Activated naive CD8-positive, alpha-beta T cell treated with anti-CD3 and anti-CD28 coated beads, Interleukin-2, amount 50 U/mL, for 16 hours (primary cell): ENCODE measurements at places on chromosomes 11 and 22.

DNA sequence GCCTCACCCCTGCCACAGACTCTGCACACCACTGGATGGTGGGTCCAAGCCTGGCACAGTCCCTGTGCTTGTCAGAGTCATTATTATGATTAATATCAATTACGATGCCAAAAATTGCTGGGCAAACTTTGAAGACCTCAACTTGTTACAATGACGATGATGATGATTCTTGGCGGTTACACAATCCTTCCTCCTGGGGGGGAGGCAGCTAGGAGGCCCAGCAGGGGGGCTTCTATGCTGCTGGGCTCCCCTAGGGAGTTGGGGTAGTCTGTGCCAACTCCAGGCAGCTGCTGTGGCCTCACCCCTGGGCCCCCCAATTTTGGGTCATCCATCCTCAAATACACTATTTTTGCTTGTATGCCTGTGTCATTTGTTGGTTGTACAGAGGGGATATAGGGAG, 12.0 kb downstream of the SLC35E4 start:
- no peak for DNase-seq

GRCh38 chr22:24402460-24403192, 24.8 kb upstream of the ADORA2A start:
- DNase-seq, result no peak

DNA sequence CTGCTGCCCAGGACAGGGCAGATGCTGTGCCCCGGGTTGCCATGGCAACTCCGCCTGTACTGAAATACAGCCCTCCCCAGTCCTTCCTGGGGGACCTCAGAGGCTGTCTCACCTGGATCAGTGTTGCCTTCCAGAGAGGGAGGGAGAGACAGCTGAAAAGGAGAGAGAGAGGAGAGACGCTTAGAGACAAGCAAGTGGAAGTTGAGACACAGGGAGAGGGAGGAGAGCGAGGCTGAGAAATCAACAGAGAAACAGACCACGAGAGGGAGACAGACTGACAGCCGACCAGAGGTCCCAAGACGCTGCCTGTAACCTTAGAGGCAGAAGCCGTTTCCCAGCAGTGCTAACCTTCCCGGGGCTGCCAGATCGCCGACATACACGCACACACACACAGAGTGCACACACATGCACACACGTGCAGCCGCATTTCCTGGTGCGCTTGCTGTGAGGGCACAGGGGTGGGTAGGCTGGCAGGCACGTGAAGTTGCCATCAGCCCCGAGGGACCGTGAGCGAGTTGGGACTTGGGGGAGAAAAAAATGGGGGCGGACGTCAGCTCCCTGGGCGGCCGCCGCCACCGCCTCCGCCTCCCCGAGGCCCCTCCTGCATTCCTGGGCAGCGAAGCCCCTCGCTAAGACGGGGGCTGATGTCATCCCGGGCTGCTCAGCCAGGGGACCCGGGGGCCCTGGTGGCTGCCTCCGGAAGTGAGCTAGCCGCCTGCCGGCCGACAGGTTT, 88.6 kb upstream of the CRYBB3 start:
- peak; percentile 14 for DNase-seq

- no peak for DNase-seq
Measured at GRCh38 chr11:43503417-43503816, 144.7 kb downstream of the TTC17 start.

DNA sequence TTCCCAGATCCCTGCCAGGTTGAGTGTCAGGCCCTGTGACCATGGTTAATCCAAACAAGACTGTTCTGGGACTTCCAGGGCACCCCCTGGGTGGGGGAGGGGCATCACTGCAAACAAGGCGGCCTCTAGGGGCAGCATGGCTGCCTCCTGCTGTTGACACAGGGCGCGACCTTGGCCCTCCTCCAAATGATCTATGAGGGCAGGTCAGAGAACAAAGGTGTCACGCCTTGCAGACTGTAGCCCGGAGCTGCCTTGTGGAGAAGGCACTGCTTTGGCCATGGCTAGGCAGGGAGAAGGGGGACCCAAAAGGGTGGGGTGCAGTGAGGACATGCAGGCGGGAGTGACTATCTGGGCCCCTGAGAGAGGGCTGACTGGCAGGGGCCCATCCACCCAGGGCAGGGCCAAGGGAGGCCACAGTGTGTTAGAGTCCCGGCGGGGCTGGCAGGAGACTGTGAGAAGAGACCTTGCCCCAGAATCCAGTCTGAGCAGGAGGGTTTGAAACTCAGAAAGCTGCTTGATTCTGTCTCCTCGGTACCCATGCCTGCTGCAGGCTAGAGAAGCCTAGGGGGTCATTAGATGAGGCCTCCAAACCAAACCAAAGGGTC, 35.6 kb downstream of the KCNC1 start:
- DNase-seq, result no peak

- DNase-seq, result no peak
Measured at GRCh38 chr11:117888139-117888566, 11.7 kb upstream of the FXYD6 start.

- no peak for DNase-seq
Measured at GRCh38 chr11:110187731-110188130, 94.5 kb downstream of the ZC3H12C start.

- DNase-seq, result no peak
Measured at GRCh38 chr11:116169776-116170175, 603.0 kb downstream of the BUD13 start.

- DNase-seq, result no peak
Measured at GRCh38 chr11:532527-532985, 2.8 kb downstream of the HRAS start.

DNA sequence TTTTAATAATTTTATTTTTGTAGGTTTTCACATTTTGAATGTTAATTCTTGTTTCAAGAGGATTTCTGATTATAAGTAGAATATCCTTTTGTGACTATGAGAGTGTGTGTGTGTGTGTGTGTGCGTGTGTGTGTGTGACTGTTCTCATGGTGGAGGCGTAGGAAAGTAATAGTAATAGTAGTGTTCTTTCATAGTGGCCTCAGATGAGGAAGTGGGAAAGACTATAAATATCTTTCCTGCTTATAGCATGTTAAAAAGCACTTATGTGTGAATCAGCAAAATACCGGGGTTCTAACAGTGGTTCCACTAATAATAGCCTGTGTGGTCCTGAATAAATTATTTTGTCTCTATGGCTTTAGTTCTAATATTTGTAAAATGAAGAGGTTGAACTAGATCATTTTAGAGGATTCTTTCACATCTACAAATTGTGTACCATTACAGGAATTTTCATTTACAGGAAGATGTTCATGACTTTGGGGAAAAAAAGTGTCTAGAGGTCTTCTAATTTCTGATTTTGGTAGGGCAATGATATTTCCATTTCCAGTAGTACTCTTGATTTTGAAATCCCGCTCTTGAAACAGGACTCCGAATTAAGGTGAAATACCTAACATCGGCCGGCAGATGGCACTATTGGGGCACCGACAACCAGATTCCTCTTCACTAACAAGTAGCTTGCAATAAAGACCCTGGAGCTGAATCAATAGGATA, 29.9 kb upstream of the OR10G7 start:
- DNase-seq, result peak; percentile 40

- DNase-seq, result no peak
Measured at GRCh38 chr11:71171576-71171975, 80.8 kb downstream of the SHANK2 start.

GRCh38 chr22:37343348-37343747, 61.0 kb downstream of the CYTH4 start:
- no peak for DNase-seq

DNA sequence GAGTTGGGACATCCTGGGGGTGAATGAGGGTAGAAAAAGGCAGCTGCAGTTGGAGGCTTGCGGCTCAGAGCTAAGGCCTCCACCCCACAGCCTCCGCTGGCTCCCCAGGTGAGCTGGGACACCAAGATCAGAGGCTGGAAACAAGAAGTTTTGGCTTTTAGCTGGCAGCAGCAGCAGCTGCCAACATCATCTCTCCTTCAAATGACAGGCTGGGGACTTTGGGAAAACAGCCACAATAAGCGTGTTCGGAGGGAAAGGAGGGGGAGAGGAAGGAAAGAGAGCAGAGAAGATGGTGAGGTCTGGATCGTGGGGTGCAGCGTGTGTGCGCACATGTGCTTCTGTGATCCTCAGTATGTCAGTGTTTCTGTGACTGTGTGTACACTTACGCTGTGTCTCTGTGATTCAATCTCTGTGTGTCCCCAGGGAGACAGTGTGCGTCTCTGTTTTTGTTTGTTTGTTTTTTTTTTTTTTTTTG, 62.0 kb upstream of the RASD2 start:
- no peak for DNase-seq

- DNase-seq, result no peak
Measured at GRCh38 chr11:113519989-113520613, 44.9 kb upstream of the DRD2 start.

DNA sequence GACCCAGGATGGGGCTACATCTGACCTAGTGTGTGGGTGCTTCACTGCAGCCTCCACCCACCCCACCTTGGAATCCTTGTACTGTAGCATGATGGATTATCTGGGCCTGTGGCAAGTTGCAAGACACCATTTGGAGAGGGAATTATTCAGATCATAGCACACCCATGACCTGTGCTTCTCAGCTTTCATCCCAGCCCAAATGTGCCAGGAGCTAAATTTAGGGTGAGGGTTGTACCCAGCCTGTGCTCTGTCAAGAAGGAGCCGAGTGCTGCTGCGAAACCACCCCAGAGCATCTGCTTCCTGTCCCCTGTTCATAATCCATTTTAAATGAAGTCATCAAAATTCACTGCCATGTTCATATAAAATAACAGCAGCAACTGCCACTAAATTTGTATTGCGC, 394.5 kb downstream of the SHANK2 start:
- DNase-seq, result no peak

GRCh38 chr11:13012056-13012661, 3.0 kb downstream of the RASSF10 start:
- DNase-seq, result no peak

- DNase-seq, result no peak
Measured at GRCh38 chr11:120666121-120666639, 154.6 kb downstream of the GRIK4 start.

DNA sequence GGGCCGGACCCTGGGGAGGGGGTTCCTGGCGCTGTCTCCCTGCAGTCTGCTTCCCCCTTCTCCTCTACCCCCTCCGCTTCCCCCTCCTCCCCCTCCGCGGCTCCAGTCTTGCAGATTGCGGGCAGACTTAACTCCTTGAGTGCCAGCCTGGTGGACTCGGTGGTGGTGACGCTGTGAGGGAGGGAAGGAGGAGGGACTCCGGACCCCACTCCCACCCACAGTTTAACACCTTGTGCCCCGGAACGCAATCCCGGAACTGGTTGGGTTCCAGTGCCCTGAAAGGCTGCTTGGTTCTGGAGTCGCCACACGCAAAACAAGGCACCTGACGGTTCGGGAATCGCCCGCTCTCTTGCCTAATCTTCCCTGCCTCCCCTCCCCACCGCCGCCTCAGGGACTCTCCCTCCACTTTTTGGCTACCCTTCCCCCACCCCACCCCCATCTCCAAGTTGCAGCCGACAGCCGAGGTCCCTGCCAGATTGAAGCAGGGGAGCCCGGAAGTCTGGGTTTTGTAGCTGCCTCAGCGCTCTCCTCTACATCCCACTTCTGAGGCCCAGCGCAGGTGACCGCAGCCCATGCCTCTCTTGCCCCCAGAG, 3.9 kb upstream of the BCL9L start:
- DNase-seq, result peak; percentile 61

GRCh38 chr11:77370217-77370616, 68.7 kb upstream of the GDPD4 start:
- DNase-seq, result no peak

DNA sequence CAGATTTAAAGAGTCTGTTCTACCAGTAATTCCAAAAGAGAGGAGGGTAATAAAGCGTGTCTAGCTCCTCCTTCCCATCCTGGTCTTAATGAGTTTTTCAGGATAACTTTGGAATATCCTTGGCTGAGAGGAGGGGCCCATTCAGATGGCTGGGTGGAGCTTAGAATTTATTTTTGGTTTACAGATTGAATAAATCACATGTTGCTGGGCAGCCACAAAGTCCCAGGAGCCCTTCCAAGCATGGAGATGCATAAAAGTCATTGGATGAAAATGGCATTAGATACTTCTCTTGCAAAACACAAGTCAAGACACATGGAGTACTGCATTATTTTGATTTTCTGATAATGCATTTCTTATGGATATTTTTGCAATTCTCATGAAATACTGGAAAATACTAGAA, 139.0 kb downstream of the TRPC6 start:
- DNase-seq, result no peak

DNA sequence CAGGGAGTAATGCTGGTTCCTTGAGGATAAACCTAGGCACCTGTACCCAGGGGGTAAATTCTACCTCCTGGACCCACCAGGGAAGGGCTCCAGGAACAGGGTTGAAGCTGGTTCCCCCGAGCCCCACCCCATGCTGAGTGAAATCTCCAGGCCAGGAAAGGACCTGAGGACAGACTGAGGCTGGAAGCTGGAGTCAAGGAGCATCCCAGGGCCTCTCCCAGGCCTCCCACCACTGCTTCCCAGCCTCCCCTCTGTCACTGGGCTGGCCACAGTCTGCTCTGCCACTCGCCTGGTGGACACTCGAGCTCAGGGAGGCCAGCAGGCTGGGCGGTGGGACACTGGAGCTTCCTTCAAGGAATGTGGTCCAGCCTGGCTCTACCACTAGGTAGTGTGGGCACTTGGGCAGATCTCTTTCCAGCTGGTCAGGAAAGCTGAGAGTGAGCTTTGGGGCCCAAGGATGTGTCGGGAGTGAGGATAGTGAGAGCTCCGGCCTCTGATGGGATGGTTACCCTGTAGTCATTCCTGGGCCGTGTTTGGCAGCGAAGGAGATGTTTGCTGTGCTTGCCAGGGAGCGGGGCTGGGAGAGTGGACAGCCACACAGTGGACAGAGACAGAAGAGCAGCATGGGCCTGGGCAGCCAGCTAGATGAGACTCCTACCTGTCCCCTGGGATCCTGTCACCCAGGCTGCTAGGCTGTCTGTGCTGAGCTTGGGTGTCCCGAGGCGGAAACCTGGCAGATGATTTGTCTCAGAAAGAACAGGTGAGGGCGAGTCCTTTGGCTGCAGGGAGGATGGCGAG, 3.4 kb downstream of the OVOL1 start:
- DNase-seq, result no peak

DNA sequence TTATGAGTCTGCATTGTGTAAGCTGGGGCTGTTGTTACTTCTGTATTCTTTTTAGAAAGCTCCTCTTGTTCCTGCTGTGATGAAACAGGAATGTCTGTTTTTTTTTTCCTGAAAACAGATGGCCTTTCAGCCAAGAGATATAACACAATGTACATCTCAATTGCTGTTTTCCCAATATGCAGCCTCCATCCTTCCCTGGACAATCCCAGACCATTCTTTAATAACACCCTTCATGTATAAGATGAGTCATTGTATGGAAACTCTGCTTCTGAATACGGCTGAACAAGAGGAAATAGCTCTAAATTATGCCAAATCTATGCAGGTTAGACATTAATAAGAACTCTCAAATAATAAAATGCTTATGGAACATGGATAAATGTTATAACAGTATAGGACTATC, 60.2 kb upstream of the LRRC4C start:
- no peak for DNase-seq
